Stimulated activated CD8-positive, alpha-beta memory T cell treated with anti-CD3 and anti-CD28 coated beads, Interleukin-4, amount 100 ng/mL, for 24 hours (primary cell): ENCODE measurements at places on chromosomes 11 and 22.

GRCh38 chr11:99571094-99571493 is 550.3 kb downstream of the CNTN5 start:
- no peak for DNase-seq

DNA sequence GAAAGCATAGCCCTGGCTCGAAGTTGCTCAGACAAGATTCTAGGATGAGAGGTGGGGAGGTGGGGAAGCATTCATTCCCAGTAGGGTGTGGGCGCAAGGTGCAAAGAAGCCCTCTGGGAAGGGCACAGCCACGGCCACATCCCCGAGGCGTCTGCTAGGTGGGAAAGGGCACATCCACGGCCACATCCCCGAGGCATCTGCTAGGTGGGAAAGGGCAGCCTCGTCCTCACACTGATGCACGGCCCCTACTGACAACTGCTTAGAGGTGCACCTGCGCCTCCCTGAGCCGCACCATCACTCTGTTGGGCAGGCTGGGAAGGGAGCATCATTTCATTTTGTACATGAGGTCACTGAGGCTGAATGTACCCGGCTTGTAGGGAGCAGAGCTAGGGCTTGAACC is 94.6 kb upstream of the PITPNB start:
- DNase-seq: no peak

- no peak for DNase-seq
Measured at GRCh38 chr11:58900479-58901420, 38.5 kb upstream of the GLYATL1 start.

GRCh38 chr22:21032037-21032867 is at the start of gene SLC7A4:
Gene SLC7A4, minus strand, starts transcription at chr22:21032561. Its CDS starts 749 bp downstream, at chr22:21031812.
- no peak for DNase-seq

DNA sequence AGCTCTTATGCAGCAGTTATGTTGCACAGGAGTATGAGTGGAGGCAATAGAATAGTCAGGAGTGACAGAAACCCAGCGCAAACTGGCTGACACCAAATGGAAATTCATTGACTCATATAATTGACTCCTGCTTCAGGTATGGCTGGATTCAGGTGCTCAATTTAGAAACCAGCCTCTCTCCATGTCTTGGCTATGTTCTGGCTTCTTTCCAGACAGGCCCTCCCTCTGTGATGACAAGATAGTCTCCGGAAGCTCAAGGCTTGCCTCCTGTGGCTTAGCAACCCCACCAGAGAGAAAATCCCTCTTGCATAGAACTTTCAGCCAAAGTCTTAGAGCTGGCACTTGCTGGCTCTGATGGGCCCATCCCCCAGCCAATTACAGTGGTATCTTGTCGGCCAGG is 28.1 kb upstream of the MN1 start:
- no peak for DNase-seq

GRCh38 chr11:119680541-119681360 is 48.2 kb downstream of the NECTIN1 start:
- no peak for DNase-seq

DNA sequence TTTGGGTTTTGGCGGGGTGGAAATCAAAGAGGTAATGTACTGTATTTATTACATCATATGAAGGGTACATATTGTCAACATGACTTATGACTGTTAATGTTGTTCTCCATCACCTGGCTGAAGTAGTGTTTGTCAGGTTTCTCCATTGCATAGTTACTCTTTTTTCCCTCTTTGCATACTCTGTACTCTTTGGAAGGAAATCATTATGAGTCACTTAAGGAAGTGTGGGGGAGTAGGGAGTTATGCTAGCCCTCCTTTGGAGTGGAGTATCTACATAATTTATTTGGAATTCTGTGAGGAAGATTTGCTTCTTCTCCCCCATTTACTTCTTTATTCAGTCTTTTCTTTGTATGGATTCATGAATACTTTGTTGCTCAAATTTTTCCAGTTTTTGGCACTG is 3.6 kb upstream of the PGR start:
- DNase-seq: no peak

GRCh38 chr11:96072592-96072991 is 148.7 kb upstream of the MTMR2 start:
- no peak for DNase-seq

DNA sequence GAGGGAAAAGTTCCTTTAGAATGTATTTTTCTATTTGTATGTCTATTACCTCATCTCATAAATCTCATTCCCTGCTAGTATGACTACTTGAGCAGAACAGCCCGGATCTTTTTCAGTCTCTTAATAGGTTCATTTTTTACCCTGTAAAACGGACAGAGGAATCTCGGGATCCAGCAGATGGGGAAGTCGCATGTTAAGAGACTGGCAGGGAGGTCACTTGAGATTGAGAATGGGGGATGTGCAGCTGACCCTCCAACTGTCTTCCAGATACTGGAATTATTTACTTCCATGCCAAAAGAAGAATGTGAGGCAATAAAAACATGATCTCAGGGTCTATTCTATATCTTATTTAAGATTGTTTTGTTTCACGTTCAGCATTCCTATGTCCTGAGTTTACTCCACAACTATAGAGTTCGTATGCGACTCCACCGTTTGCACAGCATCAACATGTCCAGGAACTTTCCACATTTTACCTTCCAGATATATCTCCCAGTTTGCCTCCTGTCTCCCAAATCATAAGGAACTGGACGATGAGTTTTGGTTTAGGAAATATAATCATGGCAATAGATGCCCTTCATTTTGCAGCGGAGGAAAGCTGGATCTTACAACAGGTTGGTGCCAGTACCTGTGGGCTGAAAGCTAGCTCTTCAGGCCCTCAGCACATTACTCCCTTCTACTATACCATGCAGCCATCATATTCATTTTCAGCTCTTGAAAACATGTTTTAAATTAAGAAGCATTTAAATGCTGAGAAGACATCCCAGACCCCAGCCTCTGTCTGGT is 181.5 kb downstream of the MAML2 start:
- no peak for DNase-seq

GRCh38 chr22:22944268-22944985 is 56.8 kb downstream of the IGLL5 start:
- no peak for DNase-seq

- no peak for DNase-seq
Measured at GRCh38 chr11:6556139-6556949, 47.1 kb downstream of the RRP8 start.
